Aortic smooth muscle cell (primary cell): ENCODE measurements at places on chromosomes 5 and 9. TPM values are rescaled to one million over a fixed set of nuclear protein-coding genes. Genes with fewer than 3 reads are reported as not detected.

PFN3 gene
- not detected in 2 replicates for total RNA-seq

IL4 gene
- total RNA-seq, result not detected in 2 replicates

ANKRD31 gene
- 0.06 and 0.13 TPM in 2 replicates for total RNA-seq

ANKRD34B gene
- not detected in 2 replicates for total RNA-seq

EPB41L4A gene
- total RNA-seq, result 9.1 and 11.9 TPM in 2 replicates

TMEM252 gene
- total RNA-seq, result not detected in 2 replicates

STX17 gene
- 12.7 and 16.9 TPM in 2 replicates for total RNA-seq

CER1 gene
- not detected in 2 replicates for total RNA-seq

CDKN2A gene
- 8.0 and 10.7 TPM in 2 replicates for total RNA-seq

CDH18 gene
- total RNA-seq, result 0.12 TPM in 1 of 2 replicates, not detected in the other

DMRT2 gene
- total RNA-seq, result not detected in 2 replicates

POLR3G gene
- total RNA-seq, result 2.0 and 3.2 TPM in 2 replicates

TAS2R1 gene
- not detected in 2 replicates for total RNA-seq

TMEM245 gene
- total RNA-seq, result 48.4 and 50.2 TPM in 2 replicates

SLC25A2 gene
- total RNA-seq, result 0.13 and 0.31 TPM in 2 replicates

ZNF354B gene
- total RNA-seq, result 8.0 and 8.2 TPM in 2 replicates

GLDC gene
- total RNA-seq, result 3.3 and 5.5 TPM in 2 replicates

PCDHGA4 gene
- 4.0 and 7.5 TPM in 2 replicates for total RNA-seq

SPATA31E1 gene
- total RNA-seq, result not detected in 2 replicates

PCDHGA12 gene
- total RNA-seq, result 17.6 and 22.3 TPM in 2 replicates

PCDHAC1 gene
- total RNA-seq, result 0.06 and 0.13 TPM in 2 replicates

CSF1R gene
- under 0.01 TPM in 1 of 2 replicates, not detected in the other for total RNA-seq

CCNB1 gene
- 81.9 and 124 TPM in 2 replicates for total RNA-seq

WDR70 gene
- 33.6 and 35.8 TPM in 2 replicates for total RNA-seq

SURF2 gene
- 13.9 and 21.3 TPM in 2 replicates for total RNA-seq

FOXD4L4 gene
- under 0.01 and 0.26 TPM in 2 replicates for total RNA-seq

EGFLAM gene
- total RNA-seq, result 6.0 and 8.9 TPM in 2 replicates

IFT74 gene
- 16.0 and 17.0 TPM in 2 replicates for total RNA-seq

KIF4B gene
- under 0.01 TPM in 1 of 2 replicates, not detected in the other for total RNA-seq

ADGRV1 gene
- 0.13 and 0.19 TPM in 2 replicates for total RNA-seq

PAX5 gene
- total RNA-seq, result not detected in 2 replicates

GPX8 gene
- total RNA-seq, result 91.9 and 108 TPM in 2 replicates

FCN1 gene
- total RNA-seq, result not detected in 2 replicates

DBH gene
- not detected in 2 replicates for total RNA-seq

RELL2 gene
- 1.5 TPM in 2 replicates for total RNA-seq

PLPPR1 gene
- not detected in 2 replicates for total RNA-seq

SLC6A7 gene
- 0.06 TPM in 1 of 2 replicates, not detected in the other for total RNA-seq

ANKRD18B gene
- total RNA-seq, result under 0.01 TPM in 1 of 2 replicates, not detected in the other

PTGS1 gene
- 38.4 and 138 TPM in 2 replicates for total RNA-seq

FAXDC2 gene
- 9.0 and 13.6 TPM in 2 replicates for total RNA-seq

CCL19 gene
- total RNA-seq, result not detected in 2 replicates

INIP gene
- total RNA-seq, result 17.8 and 18.8 TPM in 2 replicates

IER5L gene
- total RNA-seq, result 93.6 and 93.7 TPM in 2 replicates

FRRS1L gene
- total RNA-seq, result not detected in 2 replicates

COL23A1 gene
- total RNA-seq, result not detected in 2 replicates

LEAP2 gene
- 0.06 and 0.26 TPM in 2 replicates for total RNA-seq

SPATA31D4 gene
- not detected in 2 replicates for total RNA-seq

TCERG1 gene
- total RNA-seq, result 24.4 and 26.6 TPM in 2 replicates

PCDHB2 gene
- 1.7 and 3.8 TPM in 2 replicates for total RNA-seq

FSD1L gene
- 4.5 and 5.1 TPM in 2 replicates for total RNA-seq

C5orf46 gene
- 0.66 and 1.1 TPM in 2 replicates for total RNA-seq

ADAMTS2 gene
- total RNA-seq, result 36.5 and 52.8 TPM in 2 replicates

DDX4 gene
- not detected in 2 replicates for total RNA-seq

AGXT2 gene
- not detected in 2 replicates for total RNA-seq

MED10 gene
- total RNA-seq, result 8.8 and 9.1 TPM in 2 replicates

IL3 gene
- not detected in 2 replicates for total RNA-seq

MPDZ gene
- 48.6 and 59.3 TPM in 2 replicates for total RNA-seq
